ENCODE measurements at places on chromosomes 5 and 9.

DNA sequence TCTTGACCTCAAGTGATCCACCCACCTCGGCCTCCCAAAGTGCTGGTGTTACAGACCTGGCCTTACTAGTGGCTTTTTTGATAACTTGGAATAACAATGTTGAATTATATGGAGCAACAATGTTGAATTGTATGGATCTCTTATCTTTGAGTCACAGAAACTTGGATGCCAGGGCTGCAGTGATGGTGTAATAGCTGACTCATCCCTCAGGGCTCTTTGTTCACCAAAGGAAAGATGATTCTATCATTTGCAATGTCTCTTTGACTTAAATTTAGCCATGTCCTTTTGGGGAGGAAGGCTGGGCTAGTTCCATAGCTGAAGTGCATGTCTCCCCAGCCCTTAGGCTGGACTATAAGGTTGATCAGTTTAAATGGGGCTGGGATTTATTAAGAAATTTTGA lies 172.3 kb downstream of the PDZD2 start:
- peak; percentile 75 for DNase-seq

GRCh38 chr5:110269478-110270142 lies 456.9 kb downstream of the TMEM232 start:
- no peak for DNase-seq

DNA sequence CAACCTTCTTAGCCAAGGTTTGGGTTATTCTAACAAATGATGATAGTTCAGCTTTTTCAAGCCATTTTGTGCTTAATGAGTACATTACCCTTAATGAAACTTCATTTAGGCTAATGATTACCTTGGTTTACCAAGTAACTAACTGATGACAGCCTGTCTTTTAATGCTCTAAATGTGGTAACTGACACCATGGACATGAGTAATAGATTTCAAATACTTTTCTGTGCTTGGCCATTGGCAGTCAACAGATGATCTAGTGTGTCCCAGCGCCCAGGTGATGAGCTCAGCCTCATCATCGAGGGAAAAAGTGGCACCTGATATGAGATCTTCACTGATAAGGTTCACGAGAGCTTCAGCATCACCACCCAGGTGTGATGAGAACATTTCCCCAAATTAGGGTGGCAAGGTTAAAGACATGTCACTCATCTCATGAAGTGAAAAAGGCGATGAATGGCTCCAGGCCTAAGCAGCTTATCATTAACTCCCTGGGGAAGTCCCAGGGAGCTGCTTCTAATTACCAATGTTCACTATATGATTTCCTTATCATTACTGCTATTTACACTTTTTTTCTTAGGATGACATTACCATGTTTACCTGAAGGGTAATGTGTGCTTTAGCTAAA lies 296.0 kb downstream of the SPOCK1 start:
- DNase-seq, result no peak

GRCh38 chr9:31588006-31588405 lies 796.4 kb upstream of the ACO1 start:
- DNase-seq, result no peak

GRCh38 chr9:98790842-98791607 lies 5.3 kb downstream of the ANKS6 start:
- DNase-seq, result peak; percentile 81

GRCh38 chr9:69877852-69878514 lies 57.4 kb downstream of the CFAP95 start:
- peak; percentile 15 for DNase-seq

DNA sequence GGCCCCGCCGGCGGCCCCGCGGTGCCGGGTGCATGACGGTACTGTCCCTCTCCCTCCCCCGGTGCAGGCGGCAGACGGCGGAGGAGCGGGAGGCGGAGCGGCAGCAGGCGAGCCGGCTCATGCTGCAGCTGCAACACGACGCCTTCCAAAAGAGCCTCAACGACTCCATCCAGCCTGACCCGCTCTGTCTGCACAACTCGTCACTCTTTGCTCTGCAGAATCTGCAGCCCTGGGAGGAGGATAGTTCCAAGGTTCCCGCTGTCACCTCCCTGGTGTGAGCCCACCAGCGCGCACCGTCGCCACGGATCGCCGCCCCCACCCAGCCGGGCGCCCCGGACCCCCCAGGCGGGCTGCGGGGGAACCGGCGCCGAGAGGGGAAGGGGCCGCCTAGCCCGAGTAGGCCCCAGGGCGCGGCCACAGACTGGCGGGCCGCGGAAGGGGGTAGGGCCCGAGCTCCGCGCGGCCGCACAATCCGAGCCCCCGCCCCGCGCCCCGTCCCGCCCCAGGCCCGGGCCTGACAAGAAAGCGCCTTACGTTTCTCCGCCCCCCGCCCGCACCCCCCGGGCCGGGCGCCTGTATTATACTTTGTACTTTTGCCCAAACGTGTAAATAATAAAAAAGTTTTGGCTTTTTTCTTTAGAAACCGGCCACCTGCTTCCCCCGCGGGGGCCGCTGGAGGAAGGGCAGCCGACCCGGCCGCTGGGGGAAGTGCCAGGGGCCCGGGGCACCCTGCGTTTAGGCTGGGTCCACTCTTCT lies 2.5 kb downstream of the TLX3 start:
- no peak for DNase-seq

DNA sequence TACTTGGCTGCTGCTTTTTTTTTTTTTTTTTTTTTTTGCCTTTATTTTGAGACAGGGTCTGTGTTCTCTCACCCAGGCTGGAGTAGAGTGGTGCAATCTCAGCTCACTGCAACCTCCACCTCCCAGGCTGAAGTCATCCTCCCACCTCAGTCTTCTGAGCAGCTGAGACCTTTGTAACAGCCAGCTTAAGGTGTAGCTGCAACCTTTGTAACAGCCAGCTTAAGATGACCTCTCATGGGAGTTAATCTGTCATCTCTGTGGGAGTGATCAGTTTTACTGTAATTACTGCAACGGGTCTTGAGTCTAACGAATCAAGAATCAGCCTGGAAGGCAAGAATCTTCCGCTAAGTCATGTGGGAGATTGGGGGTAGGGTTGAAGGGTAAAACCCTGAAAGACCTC lies 31.6 kb upstream of the SNX2 start:
- DNase-seq, result no peak

- no peak for DNase-seq
Measured at GRCh38 chr9:133203506-133204075, 5.5 kb downstream of the OBP2B start.

- DNase-seq, result no peak
Measured at GRCh38 chr9:69582018-69582417, 90.2 kb downstream of the APBA1 start.

- no peak for DNase-seq
Measured at GRCh38 chr9:118418887-118419565, 714.8 kb downstream of the TLR4 start.

- DNase-seq, result no peak
Measured at GRCh38 chr9:132733260-132733815, 63.1 kb downstream of the GTF3C4 start.

DNA sequence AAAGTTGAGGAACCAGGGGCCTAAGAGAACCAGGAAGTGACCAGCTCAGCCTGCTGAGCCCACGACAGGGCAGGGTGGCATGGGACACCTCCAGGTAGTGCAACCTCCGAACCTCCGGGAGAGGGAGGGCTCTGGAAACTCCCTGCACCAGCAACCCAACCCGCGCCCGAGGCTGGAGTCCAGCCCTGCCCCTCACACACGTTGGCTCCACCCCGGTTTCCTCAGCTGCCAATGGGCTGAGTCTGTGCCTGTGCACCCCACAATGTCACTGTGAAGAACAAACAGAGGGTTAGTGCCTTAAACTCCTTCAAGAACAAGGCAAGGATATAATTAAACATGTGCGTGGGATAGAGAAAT lies 17.0 kb upstream of the UNC5A start:
- DNase-seq, result no peak

DNA sequence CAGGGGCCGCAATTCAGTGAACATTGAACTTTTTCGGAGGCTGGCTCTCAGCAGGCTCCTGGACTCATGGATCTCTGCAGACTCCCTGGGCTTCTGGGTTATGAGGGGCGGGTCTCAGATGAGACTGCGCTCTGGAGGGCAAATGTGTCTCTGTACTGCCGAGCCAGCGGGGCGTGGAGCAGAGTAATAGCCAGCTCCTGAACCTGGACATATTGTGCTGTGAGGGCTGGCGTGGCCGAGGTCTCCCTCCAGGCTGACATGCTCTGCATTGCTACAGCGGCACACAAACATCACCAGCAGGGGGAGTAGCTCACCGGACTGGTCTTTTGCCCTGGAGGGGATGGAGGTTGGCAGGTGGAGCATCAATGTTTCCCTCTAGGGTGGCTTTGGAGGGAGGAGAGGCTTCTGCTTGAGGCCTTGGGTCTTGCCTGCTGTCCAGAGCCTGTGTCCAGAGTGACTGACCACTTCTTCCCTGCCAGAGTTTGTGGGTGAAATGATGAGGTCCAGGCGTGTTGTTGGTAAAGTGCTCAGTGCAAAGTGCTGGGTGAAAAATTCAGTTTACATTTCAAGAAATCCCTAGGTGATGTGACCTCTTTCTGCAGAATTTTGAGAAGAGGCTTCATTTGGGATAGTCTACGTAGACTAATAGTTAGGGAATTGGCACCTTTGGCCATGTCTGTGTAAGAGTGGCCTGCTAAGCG lies 10.9 kb upstream of the GADD45G start:
- no peak for DNase-seq

DNA sequence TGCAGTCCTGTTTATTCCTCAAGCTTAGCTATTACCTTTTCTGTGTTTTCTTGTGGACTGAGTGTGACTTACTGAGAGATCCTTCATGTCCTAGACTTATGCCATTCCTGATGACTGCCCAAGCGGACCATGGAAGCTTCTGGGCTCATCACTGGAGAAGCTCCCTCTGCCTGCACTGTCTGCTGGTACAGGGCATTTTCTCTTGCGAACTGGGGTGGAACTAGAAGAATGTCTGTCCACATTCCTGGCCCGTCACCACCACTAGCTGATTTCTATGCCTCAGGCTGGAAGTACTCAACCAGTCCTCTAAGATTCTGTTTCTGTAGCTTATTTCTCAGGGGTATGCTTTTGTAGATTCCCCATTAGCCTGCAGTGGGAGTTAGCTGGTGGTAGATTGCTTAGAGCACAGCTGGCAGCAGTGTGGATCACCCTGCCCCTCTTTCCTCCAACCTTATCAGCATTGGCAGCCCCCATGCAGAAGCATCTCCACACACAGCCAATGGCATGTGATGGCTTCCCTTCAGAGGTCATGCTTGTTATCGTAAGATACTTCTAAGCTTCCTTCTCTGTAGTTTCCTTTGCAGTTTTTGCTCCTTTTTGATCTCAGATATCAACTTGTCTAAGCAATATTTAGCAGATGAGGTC lies 12.4 kb downstream of the SLC36A1 start:
- no peak for DNase-seq

DNA sequence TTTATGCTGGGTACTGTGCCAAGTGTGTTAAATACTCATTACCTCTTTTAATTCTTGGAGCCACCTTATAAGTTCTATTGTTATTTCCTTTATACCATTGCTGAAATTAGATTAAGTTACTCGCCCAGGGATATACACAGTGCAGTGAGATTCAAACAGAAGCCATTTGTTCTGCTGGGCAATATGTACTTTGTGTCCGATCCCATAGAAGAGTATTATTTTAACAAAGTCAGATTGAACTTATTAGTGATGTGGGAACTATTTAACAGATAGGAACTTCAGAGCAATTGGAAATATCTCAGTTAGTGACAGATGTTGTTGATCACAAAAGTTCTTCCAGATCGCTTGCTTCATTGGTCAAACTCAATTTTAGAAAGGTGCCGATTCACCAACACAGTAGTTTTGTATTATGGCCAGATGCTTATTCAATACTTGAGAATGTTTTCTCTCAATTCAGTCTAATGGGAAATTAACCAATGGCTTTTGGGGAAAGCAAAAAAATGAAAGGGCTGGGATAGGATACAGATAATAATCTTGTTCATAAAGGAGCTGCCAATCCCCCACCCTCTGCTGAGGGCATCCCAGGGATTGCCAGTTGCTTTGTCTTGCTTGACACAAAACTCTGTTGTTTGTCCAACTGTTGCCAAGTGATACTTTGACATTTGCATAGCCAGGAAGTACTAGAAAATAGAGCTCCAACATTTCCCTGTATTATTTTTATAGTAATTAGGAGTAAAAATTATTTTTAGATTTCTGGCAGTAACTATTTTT lies 94.8 kb upstream of the SEMA6A start:
- DNase-seq, result no peak

DNA sequence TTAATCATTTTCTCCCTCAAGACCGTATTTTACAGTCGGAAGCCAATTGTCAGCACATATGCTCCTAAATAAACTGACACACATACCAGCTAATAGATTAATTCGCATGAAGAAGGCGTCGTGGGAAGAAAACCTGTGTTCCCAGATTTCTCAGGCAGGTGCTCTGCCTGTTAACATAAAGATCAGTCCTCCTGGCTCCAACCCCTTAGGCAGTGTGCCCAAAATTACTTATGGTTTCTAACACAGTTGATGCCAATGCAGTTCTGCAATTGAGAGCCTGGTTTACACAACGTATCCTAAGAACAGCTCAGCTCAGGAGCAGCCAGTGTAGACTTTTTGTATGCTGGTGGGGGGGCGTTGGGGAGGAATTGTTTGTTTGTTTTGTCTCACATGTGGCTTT lies 208.3 kb downstream of the ENC1 start:
- DNase-seq, result no peak

DNA sequence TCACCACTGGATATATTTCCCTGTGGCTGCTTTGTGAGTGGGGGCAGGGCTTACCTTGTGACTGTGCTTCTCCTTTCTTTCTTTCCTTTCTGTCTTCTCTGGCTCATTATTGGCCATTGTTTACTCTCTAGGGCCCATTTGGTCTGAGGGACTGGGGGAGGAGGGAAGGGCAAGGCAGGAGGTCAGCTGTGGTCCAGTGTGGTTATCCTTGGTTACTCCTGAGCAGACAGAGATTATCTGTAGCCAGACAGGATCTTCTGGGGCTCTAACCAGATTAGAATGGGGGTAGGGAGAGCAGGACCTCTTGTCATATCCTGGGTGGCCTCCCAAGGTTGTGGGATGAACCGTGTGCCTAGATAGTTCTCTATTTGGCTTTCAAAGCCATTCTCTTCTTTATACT lies 71.2 kb downstream of the ANKRD55 start:
- no peak for DNase-seq

DNA sequence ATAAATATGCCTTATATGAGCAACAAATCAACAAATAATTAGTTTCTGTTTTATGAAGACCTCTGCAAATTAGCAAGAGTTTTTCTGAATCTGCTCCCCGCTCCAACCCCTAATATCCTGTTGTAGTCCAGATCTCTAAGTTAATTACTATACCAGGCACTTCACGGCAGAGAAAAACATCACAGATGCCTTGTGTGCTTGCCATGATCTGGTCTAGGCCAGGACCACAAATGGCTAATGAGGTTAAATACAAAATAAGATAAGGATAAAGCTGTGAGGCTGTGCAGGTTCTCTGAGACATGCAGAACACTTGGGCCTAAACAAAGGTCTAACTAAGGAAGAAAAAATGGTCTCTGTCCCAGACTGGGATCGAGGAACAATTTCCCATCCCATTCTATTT lies 150.8 kb downstream of the SLIT3 start:
- DNase-seq, result no peak

Measured in fibroblast of skin of left biceps (primary cell).